ENCODE measurements at places on chromosomes 1 and 21. TPM values are rescaled to one million over a fixed set of nuclear protein-coding genes. Genes with fewer than 3 reads are reported as not detected.

LRRC41 gene
- polyA plus RNA-seq, result 30.1 TPM

DNA sequence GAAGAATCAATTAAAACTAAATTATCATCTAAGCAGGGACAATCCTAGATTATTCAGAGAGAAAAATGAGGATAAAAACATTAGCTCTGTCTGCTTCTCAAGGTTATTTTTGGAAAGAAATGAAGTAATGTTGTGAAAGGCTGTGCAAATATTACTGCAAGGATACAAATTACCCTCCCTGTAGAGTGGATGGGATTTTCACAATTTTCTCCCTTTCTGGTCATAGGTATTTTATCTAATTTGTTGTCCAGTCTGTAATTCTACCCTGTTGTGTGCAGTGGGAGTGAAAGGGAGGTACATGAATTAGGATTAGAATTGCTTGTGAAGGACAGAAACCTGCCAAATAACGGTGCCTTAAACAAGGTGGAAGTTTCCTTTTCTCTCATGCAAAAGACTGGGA, 54.7 kb downstream of the MAP3K7CL start:
- DNase-seq, result no peak

DNA sequence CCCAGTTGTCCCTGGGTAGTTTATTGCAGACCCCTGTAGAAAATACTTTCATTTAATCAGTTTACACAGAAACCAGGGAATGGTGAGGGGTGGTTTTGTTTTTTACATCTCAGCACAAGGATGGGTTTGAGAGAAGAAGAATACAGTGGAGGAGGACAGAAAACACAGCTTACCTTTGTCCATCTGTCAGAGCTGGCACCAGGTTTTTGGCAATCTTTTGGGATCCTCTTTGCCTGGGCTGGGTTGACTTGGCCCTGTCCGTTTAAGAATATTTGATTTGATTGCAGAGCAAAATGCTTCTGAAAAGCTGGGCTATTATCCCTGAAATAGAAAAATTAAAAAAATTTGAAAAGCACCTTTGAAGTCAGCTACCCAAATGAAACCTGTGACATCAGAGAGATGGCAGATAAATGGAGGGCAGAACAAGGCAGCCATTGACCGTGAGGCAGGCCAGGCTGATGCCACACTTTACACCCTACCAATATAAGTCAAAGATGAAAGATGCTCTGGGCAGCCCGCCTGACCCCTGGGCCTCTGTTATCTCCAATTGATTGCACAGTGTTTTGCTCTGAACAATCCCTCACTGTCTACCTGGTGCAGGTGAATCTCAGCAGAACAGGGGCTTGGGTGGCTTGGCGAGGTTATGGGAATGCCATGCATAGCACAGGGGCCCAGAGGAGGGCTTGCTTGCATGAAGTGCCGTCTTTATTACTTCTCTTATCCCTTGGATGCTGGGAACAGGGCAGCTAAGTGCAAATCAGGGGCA, 218.8 kb downstream of the LMX1A start:
- DNase-seq, result no peak

DNA sequence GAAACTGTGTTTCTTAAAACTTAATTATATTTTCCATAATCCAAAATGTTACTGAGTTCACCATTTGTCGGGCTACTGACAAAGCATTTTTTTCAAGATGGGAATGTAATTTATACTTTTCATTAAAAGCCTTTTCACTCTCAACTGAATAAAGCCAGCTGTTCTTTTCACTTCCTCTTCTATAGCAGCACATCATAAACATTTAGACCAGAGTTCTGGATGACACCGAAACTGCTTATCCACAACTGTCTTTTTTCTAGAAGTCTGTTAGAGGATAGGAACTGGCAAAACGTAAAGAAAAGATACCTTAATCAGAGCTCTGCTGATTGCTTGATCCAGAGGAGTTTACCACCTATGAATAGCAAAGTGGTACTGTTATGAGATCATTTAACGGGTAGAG, 594.7 kb downstream of the ADGRL2 start:
- no peak for DNase-seq

AIRE gene
- polyA plus RNA-seq, result not detected

OXCT2 gene
- polyA plus RNA-seq, result 0.33 TPM

UBXN10 gene
- not detected for polyA plus RNA-seq

DNA sequence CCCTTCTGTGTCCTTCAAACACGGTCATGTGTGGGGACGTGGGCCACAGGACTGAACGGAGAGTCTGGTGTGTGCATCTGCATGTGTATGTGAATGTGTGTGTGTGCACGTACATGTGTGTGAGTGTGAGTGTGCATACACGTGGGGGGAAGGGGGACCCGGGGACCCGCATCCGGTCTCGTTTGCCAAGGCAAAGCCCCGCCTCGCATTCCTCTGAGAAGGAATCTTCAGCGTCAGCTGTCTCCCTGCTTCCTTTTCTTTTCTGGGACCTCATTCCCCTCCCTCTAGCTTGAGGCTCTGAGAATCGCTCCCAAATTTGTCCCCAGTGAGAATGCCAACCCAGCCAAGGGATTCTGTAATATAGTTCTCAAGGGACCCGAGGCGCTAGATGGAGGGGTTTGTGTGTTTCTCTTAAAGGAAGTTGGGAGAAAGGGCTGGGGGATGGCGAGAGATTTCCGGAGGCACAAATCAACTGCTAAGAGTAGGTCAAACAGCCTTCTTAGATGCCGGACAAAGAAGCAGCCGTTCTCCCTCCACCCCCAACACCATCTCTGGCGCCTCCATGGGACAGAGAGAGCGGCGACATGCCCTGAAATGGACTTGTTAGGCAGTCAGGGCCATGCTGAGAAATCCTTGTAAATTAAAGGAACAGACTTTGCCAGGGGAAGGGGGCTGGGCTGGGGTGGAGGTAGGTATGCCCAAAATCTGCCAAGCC, 6.6 kb downstream of the IFFO2 start:
- no peak for DNase-seq

- DNase-seq, result no peak
Observed at GRCh38 chr1:221164029-221164428, 284.8 kb downstream of the HLX start.

FCRLB gene
- polyA plus RNA-seq, result 0.62 TPM

PTGFR gene
- polyA plus RNA-seq, result not detected

INTS11 gene
- 62.9 TPM for polyA plus RNA-seq

DNA sequence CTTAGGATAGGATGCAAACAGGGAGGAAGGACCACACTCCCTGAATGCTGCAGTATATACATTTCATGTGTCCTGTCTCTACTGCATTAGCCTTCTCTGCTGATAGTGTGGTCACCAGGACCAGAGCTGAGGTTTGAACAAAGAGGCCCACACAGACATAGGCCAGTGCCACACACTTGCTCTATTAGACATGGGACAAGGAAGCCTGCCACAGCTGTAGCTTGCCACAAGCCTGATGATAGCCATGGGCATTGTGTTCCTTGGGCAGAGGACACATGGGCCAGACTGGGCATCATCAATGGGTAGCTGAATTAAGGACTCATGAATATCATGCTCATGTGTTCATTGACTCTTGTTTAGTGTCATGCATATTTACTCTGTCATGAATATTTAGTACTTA, 10.4 kb downstream of the CAMSAP2 start:
- DNase-seq, result no peak

- no peak for DNase-seq
Observed at GRCh38 chr1:24865168-24865567, 64.9 kb downstream of the RUNX3 start.

DNA sequence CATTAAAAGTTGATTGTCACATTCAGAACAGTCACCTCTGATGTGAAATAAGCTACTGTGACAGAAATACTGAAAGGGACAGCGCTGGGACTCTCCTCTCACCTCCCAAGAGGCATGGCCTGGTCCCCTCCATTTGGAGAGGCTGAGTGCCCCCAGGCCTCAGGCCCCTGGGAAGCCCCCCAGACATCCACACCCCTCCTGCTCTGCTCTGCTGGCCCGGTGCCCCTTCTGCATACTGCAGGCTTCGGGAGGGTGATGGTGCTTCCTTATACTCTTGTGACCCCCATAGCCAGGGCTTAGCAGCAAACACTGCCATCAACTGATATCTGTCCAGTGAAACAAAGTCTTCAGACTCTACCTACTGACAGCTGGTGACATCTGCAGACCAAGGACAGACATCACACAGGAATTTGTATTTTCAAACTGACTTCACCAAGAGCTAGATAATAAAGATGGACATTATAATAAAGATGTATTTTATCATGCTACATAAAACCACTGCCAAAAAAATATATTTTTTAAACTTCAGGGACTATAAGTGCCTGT, 36.9 kb downstream of the C2CD2 start:
- DNase-seq, result no peak

C1orf87 gene
- not detected for polyA plus RNA-seq

KIF2C gene
- polyA plus RNA-seq, result 26.9 TPM

ABCG1 gene
- 2.6 TPM for polyA plus RNA-seq

DNA sequence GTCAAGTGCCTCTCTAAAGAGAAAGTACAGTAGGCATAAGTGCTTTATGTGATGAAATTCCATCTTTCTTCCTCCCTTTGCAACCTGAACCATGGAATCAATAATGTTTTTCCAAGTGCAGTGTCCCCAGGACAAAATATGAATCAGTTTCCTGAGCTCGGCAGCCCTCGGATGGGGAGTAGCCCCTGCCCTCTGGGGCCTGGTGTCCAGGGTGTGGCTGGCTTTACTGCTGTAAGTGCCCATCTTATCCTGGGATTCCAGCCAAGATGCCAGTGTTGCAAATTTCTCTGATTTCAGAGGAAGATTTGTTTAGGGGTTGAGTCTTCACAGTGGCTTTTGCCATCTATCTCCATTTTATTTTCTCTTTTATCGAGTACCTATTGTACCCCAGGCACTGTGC, 40.5 kb upstream of the SRP9 start:
- DNase-seq, result peak; percentile 28

RNU1-1 gene
- 6.5 TPM for polyA plus RNA-seq

- peak; percentile 17 for DNase-seq
Observed at GRCh38 chr1:160874935-160875334, 10.0 kb downstream of the ITLN1 start.

GREM2 gene
- polyA plus RNA-seq, result 0.31 TPM

DNA sequence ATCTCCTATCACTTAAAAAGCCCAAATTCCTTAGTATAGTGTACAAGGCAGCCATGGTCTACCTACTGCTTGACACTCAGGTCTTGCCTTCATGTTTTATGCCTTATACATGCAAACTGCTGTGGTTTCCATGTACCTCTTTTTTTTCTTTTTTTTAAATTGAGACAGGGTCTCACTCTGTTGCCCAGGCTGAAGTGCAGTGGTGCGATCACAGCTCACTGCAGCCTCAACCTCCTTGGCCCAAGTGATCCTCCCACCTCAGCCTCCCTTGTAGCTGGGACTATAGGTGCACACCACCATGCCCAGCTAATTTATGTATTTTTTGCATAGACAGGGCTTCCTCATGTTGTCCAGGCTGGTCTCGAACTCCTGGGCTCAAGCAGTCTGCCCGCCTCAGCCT, 8.0 kb downstream of the CD55 start:
- DNase-seq, result no peak

- no peak for DNase-seq
Observed at GRCh38 chr1:174131032-174131638, 28.2 kb upstream of the RABGAP1L start.

DNA sequence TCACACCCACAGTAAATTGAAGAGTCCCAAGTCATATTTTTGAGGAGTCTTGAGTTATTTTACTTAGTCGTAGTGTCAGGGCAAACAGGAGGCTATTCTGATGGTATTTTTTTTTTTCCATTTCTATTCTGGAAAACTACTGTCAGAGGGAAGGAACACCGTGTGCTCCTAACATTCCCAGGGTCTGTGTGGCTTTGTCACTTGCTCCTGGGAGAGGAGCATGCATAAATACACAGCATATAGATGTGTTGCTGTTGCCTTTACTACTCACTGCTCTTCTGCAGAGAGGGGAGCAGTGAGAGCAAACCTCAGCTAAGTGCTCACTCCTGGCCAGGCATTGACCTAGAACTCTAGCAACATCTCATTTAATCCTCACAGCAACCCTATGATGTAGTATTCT, 45.8 kb downstream of the COLGALT2 start:
- DNase-seq, result no peak

- DNase-seq, result no peak
Observed at GRCh38 chr1:117587499-117588356, 18.1 kb upstream of the TENT5C start.

GRCh38 chr1:208318150-208318734, 74.1 kb upstream of the PLXNA2 start:
- no peak for DNase-seq

CD1B gene
- not detected for polyA plus RNA-seq

- DNase-seq, result no peak
Observed at GRCh38 chr1:87783315-87783714, 454.6 kb downstream of the LMO4 start.

DNA sequence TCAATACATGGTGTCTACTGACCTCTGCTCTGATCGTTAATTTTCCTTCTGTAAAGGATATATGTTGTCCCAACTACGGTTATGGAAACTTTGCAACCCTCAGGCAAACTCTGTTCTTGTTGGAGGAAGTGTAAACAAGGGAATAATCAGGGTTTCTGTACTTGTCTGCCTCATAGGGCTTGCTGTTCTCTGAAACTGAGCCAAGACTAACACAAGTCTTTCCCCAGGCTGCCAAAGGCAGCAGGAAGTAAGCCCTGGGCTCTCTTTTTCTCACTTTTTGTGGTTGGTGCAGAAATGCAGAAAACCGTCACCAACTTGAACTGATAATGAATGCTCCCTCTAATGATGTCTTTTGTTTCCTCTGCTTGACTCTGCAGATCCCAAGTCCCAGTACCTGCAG, 7.6 kb downstream of the CYP4X1 start:
- DNase-seq, result no peak

DNA sequence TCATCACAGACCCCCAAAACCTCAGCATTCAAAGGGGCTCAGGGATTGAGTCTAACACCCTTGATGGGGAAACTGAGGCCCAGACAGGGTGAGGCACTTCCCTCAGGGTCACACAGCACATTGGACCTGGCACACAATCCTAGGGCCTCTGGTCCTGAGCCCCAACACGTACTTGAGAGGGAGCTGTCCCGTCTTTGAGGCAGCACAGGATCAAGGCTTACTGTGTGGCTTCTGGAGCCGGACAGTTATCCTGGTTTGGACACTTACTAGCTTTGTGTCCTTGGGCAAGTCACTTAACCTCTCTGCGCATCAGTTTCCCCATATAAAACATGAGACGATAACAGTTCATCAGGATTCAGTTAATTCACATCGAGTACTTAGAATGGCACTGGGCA, 26.5 kb downstream of the RUNX3 start:
- DNase-seq, result no peak

DNA sequence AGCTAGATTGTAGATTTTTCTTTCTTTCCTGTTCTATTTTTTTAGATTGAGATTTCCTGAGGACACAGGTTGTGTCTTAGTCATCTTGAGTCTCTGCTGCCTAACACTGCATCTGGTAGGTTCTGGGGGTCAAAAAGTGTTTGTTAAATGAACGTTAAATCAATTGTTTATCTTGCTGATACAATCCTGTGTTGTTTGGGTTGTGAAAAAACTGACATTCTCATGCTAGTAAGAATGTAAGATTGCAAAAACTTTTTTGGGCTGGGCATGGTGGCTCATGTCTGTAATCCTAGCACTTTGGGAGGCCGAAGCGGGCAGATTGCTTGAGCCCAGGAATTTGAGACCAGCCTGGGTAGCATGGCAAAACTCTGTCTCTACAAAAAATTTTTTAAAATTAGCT, 3.4 kb downstream of the CTSK start:
- no peak for DNase-seq

PTGFRN gene
- polyA plus RNA-seq, result 17.4 TPM
